Sigmoid colon (tissue), 7 donors: ENCODE measurements at places on chromosomes 3 and 15. TPM values are rescaled to one million over a fixed set of nuclear protein-coding genes. Genes with fewer than 3 reads are reported as not detected.

DNA sequence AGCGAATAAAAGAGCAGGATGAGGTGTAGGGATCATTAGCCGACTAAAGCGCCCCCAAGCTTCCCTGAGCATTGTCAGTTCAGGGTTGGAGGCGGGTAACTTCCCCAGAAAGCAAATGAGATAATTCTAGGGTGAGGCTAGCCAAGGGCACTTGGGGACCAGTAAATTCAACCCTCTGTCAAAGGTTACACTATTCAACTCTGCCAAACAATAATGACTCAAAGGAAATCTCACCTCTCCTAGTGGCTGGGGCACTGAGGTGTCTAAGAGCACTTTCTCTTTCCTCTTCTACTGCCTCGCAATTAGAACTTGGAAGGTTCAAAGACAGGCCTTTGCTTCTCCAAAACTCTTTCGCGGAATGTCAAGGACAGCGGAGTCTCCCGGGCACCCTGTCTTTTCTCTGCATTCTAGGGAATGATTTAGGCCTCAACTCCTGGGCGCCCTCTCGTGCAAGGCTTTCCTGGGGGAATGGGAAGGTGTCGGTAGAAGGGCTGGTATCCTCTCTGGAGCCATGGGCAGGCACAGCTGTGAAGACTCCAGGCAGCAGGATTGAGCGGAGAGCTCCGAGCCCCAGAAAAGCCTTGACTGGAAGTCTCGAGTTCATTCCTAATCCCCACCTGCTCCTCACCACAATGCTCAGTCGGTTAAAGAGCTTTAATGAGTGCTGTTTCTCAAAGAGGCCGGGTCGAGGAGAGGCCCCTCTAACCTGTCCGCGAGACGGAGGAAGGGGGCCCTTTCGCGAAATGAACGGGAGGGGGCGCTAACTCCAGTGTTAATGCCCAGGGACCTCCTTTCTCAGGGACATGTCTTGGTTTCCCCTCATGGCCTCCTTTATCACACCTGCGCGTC, 21.9 kb downstream of the ZIC4 start:
- no peak for DNase-seq

The SPTSSB gene
- not detected for total RNA-seq

- DNase-seq: no peak
These were observed 31.9 kb downstream of the TNIK start for GRCh38 chr3:171428321-171428787.

DNA sequence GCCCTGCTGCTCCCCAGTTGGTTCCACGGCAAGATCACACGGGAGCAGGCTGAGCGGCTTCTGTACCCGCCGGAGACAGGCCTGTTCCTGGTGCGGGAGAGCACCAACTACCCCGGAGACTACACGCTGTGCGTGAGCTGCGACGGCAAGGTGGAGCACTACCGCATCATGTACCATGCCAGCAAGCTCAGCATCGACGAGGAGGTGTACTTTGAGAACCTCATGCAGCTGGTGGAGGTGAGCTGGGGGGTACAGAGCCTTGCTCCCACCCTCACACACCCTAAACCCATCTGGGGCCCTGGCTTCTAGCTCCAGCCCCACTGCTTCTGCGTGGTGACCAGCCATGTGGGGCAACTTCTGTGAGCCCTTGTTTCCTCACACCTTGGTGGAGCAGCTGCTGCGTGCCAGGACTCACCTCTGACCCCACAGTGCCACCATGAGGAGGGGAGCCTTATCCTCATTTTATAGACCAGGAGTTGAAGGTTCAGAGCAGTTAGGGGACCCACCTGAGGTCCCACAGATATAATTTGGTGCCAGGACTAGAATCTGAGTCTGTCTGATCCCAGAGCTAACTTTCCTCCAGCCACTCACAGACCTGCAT, 13.3 kb upstream of the LMAN1L start:
- peak; percentile 52 for DNase-seq

The MAP1A gene
- total RNA-seq: 31.5 TPM

DNA sequence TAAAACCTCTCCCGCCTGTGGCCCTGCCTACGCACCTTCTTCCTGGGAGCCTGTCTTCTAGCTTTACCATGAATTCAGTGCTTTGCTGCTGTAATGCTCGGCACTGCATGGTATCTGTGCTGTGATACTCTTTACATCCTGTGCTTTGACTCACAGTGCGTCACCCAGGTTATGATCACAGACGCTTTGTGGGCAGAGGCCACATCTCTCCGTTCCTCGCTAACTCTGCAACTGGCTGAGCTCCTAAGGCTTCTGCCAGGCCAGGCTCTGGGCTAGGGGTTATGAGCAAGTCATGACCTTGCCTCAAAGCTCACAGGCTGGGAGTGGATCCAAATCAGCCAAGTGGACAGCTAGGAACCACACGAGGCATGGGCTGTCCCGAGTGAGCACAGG, 23.2 kb downstream of the SPTBN5 start:
- DNase-seq: no peak
